ENCODE measurements at places on chromosomes 6 and 20.
A peak's percentile ranks its signal among the peaks of the same experiment; 100 is the strongest.

DNA sequence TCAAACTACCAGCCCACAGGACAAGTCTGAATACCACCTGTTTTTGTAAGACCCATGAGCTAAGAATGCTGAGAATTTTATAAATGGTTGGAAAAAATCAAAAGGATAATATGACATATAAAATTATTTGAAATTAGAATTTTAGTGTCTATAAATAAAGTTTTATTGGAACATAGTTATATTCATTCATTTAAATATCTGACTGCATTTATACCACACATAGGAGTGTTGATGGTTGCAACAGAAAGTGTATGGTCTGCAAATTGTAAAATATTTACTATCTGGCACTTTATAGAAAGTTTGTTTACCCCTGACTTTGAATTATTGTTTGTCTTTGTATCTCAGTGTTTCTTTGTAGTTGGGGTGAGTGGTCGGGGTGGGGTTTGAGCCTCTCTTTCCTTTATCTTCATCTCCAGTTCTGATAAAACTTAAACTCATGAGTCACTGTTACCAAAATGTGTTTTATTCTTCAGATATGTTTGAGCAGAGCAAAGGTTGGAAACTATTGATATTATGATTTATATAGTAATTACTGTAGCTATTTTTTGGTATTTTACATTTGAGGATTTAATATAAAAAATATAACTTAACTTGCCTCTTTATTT lies 55.5 kb downstream of the CD2AP start:
- DNase-seq, result no peak

GRCh38 chr20:14566505-14566904 lies 229.1 kb upstream of the FLRT3 start:
- DNase-seq, result no peak

DNA sequence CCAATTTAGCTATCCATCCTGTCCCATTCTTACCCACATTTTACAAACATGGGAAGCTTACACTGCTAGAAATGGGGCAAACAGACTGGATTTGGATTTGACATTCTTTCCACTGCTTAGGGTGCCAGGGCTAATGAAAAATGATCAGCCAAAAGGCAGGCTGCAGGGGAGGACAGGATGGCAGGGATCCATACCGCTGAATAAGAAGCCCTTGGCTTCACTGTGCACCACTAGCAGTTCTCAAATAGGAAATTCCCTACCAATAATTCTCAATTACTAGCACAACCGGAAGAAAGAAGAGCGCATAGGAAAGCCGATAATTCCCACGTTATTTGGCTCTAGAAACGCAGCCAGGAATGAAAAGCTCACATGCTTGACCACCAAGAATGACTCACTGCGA lies 73.1 kb downstream of the NDUFAF5 start:
- DNase-seq, result no peak

DNA sequence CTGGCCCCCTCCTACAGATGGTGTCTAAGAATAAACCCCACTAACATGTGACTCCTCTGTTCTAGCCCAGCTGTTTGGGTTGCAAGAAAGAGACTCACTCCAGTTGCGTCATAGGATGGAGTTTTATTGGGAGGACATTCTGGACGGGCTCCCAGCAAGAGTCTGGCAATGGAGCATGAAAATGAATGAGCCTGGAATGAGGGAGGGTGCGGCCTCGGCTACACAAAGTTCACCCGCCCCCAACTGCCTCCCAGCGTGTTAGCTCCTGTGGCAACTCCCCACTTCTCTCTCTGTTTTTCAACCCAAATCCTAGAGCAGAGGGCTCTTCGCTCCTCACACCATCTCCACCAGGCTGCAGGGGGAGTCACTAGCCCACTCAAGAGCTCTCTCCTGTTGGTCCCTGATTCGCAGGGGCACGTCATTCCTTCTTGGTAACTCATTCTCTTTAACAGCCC lies 5.1 kb upstream of the ADAM33 start:
- no peak for DNase-seq

GRCh38 chr20:37524859-37525708 lies 2.6 kb downstream of the BLCAP start:
- peak; percentile 15 for DNase-seq

DNA sequence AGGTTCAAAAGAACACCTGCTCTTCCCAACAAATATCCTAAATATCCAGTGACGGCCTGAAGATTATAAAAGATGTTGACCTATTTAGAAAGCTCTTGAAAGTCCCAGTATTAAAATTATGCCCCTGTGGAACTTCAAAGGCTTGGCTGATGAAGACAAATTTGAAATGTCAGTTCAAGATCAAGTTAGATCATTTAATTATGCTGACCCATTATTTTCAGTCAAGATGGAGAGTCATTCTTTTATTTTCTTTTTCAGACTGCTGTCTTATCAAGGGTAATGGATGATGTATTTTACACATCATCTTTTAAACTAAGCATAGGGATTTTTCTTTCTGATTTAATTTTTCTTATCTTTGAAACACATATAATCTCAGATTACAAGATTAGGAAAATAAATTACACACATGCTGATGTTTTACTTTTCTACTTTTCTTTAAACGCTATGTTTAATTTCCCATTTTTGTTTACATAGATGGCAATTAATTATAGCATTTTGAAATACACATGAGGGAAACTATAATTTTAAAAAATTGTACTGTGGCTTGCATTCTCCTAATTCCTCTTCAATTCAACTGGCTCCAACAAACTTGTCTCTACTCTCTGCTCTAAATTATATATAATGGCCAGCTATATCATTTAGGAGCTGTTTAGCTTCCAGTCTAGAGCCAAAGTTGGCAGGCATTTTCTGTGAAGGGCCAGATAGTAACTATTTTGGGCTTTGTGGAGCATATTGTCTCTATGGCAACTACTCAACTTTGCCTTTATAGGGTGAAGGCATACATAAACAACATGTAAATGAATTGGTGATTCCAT lies 123.7 kb downstream of the RCAN2 start:
- no peak for DNase-seq

Measured in effector memory CD8-positive, alpha-beta T cell (primary cell).